Heart right ventricle (tissue), 16 donors: ENCODE measurements at places on chromosomes 2 and 18. TPM values are rescaled to one million over a fixed set of nuclear protein-coding genes. Genes with fewer than 3 reads are reported as not detected.

Gene KCNE4
- total RNA-seq, result 5.2 TPM

Gene GFPT1
- total RNA-seq, result 58.4 TPM

Gene GRHL1
- 1.9 TPM for total RNA-seq

Gene LYPD1
- 0.59 TPM for total RNA-seq

Gene TMEM87B
- 5.0 TPM for total RNA-seq

Gene SOX11
- 0.38 TPM for total RNA-seq

Gene PID1
- total RNA-seq, result 3.6 TPM

Gene TEX44
- total RNA-seq, result not detected

DNA sequence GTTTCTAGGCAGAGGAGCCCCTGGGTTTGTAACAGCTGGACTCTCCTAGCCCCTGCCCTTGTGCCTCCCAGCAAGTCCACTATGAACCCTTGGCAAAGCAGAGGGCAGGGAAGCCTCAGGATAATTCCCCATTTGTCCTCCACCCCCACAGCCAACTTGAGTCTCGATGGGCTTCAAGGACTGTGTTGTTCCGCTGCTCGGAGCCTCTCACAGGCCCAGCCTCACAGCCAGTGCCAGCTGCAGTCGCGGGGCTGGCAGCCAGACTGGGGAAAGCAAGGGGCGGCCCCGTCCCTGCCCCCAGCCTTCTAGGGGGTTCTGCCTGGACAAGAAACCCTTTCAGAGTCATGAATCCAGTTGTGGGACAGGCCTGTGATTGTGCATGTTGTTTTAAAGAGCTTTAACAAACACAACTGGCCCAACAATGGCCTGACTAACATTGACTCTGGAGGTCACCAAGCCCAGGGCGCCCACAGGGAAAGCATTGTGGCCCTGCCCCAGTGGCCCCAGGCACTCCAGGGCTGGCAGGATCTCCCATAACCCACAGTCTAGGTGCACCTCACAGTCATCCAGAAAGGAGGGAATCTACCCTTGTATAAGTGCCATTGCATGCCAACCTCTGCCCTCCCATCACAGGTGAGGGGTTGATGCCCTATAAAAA is 71.8 kb upstream of the DAPL1 start:
- no peak for DNase-seq

GRCh38 chr2:68469935-68470334 is 2.5 kb downstream of the APLF start:
- DNase-seq, result no peak

- no peak for DNase-seq
Observed at GRCh38 chr2:58569475-58570185, 328.5 kb upstream of the FANCL start.

GRCh38 chr2:196568506-196568905 is 71.0 kb upstream of the CCDC150 start:
- DNase-seq, result no peak

DNA sequence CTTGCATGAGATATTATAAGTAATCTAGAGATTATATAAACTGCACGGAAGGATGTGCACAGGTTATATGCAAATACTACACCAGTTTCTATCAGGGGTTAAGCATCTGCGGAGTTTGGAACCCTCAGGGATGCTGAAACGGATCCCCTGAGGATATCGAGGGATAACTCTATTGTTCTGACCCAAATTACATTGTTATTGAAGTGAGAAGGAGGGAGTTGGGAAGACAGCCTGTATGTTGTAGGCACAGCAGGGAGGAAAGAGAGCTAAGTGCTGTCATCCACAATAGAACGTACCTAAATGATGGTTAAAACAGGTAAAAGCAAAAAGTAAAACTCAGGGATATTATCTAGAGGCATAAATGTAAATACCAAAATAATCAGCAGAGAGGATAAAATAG is 44.6 kb upstream of the SMAD2 start:
- no peak for DNase-seq

DNA sequence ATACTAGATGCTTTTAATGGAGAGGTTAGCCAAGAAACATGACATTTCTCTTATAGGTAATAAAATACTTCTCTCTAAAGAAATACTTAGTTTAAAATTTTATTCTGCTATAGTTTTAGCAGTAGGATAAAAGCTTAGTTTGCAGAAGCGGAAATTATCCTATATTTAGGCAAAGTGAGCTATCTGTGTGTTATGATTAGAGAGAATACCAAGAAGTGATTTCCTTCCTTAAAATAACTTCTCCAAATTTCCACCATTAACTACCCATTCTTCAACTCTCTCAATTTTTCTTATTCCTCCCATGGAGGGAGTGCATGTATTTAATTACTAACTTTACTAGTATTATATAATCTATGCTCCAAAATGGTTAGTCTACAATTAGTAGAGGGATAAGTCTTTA is 15.8 kb upstream of the IL1RL1 start:
- no peak for DNase-seq

GRCh38 chr2:118048401-118048800 is 34.5 kb upstream of the CCDC93 start:
- DNase-seq, result no peak

DNA sequence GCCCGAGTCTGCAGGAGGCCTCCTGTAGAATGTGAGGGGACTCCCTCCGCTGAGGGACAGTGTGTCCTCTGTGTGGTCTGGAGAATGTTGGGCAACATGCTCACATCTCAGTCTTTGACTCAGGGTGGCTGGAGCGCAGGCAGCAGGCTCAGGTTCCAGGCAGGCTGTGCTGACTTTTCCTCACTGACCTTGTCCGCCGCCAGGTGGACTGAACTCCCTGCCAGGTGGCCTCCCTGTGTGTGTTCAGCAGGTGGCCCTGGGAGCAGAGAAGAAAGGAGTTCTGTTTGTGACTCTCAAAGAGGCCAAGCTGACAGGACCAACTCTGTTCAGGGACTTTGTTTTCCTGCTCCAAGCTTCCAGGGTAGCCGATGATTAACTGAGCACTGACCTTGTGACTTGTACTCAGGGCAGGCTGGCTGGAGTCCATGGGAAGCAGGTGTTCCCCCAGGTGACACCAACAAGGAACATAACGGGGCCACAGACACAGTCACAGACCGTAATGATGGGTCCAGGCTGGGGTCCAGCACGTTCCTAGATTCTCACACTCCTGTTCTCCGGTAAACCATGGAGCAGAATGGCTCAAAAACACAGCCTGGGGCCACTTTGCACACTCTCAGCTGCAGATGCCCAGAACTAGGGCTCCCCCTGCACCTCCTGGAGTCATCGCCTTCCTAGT is 439.8 kb downstream of the RNF144A start:
- no peak for DNase-seq

DNA sequence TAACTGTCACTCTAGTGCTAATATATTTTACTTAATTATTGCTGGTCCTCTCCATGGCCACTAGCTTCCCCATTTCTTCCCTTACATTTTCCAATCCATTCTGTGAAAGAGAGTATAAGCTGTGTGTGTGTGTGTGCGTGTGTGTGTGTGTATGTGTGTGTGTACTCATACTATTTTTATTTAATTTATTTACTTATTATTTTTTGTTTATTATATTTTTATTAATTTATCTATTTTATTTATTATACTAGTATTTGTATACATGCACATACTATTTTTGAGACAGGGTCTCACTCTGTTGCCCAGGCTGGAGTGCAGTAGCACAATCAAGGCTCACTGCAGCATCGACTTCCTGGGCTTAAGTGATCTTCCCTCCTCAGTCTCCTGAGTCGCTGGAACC is 59.6 kb downstream of the IKZF2 start:
- no peak for DNase-seq

DNA sequence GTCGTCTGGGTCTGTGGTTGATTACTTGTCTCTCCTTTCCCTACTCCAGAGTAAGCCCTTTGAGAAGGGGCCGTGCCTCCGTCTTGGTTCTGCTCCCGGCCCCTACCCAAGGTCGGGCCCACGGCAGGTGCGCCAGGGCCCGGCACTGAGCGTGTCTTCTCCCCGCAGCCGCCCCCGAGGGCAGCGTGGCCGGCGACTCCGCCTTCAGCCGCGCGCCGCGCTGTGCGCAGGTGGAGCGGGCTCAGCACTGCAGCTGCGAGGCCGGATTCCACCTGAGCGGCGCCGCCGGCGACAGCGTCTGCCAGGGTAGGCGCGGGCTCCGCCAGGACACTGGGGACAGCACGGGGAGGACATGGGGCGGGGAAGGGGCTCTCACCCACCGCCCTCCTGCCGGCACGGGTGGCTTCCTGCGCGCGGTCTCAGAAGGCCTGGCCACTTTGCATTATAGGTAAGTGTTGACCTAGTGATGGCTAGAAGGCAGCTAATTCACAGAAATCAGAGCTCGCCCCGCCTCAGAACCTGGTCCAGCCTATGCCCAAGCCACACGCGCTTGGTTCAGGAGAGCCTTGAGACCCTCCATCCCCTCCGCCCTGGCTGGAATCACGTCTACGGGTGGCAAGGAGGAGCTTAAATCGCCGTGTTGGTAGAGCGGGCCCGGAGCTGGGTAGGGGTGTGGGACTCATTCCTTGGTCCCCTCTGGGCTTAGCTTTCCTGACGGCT is 43.5 kb downstream of the FBLN7 start:
- DNase-seq, result no peak

- DNase-seq, result no peak
Observed at GRCh38 chr2:23050388-23050787, 334.6 kb upstream of the KLHL29 start.

DNA sequence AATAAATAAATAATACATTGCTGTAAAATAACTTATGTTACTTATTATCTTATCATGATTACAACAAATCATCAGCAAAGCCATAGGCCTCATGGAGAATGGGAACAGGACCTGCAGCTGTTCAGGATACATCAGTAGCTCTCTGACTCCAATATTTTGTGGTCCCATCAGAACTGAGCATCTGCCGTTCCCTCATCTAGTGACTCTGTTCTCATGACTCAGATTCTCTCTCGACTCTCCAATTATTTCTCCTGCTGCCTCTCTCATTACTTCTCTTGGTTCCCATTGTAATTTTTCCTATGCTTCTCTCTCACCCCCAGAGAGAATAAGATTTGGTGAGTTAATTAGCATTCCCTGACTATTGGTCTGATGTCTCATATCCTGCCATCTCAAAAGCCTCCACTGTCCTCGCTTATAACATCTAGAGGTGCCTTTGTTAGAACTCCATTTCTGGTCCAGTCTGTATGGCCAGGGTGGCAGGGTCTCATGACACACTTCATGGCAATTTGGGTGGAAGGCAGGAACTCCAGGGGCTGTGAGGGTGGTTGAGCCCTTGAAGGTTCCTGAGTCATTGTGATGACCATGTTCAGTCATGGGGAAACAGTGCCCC is 78.0 kb upstream of the TANC1 start:
- DNase-seq, result no peak

DNA sequence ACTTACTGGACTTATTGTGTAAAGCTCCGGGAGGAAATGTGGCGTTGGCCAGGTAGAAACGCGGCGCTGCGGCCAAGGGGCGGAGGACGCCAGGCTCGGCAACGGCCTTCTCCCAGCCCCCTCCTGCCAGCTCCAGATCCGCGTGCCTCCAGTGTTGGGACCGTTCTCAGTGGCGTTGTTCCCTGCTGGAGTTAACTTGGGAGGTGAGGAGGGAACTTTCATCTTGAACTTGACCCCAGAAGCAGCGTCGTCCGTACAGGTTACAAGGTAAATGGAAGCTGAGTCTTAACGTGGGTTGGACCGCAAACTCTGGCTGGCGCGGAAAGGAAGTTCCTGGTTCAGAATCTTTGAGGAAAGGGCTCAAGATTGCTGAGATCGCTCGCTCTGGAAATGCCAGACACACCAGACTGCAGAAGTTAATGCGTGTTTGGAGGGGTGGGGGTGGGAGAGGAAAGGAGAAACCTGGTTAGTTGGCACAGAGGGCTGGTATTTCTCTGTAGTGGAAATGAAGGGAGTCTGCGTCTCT is 1.3 kb downstream of the TANC1 start:
- DNase-seq, result peak; percentile 48

- no peak for DNase-seq
Observed at GRCh38 chr2:182587831-182588230, 128.2 kb upstream of the DNAJC10 start.

GRCh38 chr2:205754924-205755321 is 72.6 kb downstream of the NRP2 start:
- no peak for DNase-seq

GRCh38 chr2:235666213-235666781 is 172.5 kb downstream of the AGAP1 start:
- peak; percentile 74 for DNase-seq

- DNase-seq, result peak; percentile 28
Observed at GRCh38 chr2:111118981-111119821, 1.5 kb upstream of the BCL2L11 start.

GRCh38 chr18:10457767-10458166 is 3.3 kb downstream of the APCDD1 start:
- DNase-seq, result no peak

GRCh38 chr2:144331674-144332355 is 188.1 kb downstream of the ZEB2 start:
- no peak for DNase-seq

- no peak for DNase-seq
Observed at GRCh38 chr2:75415731-75416130, 145.0 kb downstream of the EVA1A start.

DNA sequence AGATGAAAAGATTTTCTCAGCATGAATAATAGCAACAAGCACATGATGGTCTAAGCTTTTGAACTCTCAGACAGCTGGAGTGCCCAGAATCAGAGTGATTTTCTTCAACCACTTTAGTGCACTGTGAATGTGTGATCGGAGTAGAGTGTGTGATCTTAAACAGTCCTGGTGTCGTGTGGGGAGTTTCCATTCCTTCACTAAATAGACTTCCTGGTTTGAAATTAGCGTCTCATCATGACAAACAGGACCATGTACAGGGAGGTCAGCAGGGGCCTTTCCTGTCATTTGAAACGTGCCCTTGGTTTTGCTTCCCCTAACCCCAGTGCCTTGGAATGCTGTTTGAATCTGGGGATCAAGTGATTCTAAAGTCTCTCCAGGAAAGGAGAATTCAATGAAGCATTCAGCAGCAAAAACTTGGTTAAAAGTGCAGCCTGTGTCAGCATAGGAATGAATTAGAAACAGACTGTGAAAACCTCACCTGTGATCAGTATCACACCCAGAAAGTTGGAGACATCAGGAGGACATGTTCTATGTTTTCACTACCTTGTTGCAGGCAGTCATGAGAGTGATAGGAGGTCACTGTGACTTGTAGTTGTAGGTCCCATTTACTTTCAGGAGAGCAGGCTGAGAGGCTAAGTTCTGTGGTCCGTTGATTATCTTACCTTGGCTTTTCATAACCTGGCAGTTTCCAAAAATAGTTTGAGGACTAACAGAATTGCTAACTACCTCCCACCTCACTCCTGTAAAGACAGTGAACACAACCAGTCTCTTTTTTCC is 400.3 kb downstream of the MTX2 start:
- DNase-seq, result no peak
